CD8-positive, alpha-beta memory T cell (primary cell): ENCODE measurements at places on chromosomes 11 and 22. TPM values are rescaled to one million over a fixed set of nuclear protein-coding genes. Genes with fewer than 3 reads are reported as not detected.

GRCh38 chr11:121134741-121135312 is 33.8 kb downstream of the TECTA start:
- DNase-seq, result no peak

CCND1 gene
- total RNA-seq, result 3.8 TPM

- no peak for DNase-seq
These were observed 13.5 kb downstream of the FSHB start for GRCh38 chr11:30244265-30244664.

NTM gene
- total RNA-seq, result not detected

RASD2 gene
- 0.09 TPM for total RNA-seq

APOL4 gene
- 0.42 TPM for total RNA-seq

DNA sequence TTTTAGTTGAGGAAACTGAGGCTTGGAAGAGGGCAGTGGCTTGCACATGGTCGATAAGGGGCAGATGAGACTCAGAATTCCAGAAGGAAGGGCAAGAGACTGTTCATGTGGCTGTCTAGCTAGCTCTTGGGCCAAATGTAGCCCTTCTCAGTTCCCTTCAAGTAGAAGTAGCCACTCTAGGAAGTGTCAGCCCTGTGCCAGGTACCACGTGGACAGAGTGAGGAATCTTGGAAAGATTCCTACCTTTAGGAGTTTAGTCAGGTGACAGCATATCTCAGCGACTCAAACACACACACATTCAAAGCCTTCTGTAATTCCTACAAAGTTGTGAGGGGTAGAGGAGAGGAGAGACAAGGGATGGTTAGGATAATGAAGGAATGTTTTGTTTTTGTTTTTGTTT is 18.3 kb downstream of the PIK3IP1 start:
- no peak for DNase-seq

PRG2 gene
- not detected for total RNA-seq

LPXN gene
- total RNA-seq, result 175 TPM

DNA sequence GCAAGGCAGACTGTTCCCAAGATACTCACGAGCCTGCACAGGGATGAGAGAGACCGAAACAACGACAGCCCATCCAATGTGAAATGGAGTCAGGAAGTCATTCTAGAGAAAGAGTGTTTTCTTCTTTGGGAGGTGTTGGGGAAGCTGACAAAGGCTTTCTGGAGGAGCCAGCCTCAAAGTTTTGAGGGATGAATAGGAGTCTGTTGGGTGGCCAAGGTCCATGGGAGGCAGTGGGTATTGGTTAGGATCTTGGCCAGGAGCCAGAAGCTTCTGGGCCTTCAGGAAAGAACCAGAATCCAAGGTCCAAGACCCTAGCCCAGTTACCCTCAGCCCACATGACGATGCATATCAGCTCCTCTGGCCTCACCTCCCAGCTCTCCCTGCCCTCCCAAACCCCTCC is 59.9 kb upstream of the SHISAL1 start:
- no peak for DNase-seq

AGBL2 gene
- total RNA-seq, result 2.6 TPM

HTR3B gene
- total RNA-seq, result not detected
